ENCODE measurements at places on chromosomes 7 and 10.
A peak's percentile ranks its signal among the peaks of the same experiment; 100 is the strongest.

- no peak for DNase-seq
These were observed 59.1 kb downstream of the HTR5A start for GRCh38 chr7:155129186-155129585.

DNA sequence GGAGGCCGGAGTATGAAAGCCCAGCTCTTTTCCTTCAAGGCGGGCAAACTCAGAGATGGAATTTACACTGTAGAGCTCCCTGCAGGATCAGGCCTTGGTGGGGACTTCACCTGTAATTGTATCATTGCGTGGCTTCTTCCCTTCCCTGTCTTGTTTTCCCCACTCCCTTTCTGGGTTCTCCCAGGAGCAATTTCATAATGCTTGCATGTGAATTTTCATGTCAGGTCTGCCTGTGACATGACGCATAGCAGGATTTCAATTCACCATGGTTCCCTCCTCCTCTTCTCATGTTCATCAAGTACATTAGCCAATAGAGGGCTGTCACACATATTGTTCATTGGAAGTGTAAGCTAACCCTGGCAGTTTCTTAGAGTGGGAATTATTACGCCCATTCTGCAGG, 197.7 kb downstream of the RPS24 start:
- no peak for DNase-seq

DNA sequence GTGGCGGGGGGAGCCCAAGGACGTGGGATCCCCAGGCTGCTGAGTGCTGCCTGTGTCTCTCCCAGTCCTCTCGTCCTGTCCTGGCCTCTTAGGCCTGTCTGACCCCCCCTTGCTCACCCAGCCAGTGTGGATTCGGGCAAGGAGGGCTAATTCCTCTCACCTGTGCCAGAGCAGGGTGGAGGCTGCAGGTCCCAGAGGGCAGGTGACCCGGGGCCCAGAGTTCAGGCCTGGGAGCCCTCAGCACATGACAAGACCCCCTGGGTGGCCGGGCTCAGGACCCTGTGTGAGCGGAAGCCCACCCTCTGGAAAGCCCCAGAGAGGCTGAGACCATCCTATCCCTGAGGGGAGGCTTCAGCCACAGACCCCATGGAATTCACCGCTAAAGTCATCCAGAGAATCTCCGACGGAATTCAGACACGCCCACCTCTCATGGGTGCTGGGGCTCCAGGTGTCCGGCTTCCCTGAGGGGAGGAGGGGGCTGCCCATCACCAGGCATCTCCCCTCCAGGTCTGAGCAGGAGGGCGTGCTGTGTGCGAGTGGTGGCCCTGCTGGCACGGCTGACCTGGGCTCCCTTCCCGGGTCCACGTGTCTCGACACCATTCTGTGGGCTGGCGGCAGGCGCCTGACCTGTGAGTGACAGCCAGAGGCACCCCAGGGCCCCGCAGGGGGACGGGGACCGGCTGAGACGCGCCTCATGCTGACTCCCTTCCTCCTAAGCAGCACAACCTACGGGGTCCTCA, 5.0 kb downstream of the KNDC1 start:
- no peak for DNase-seq

DNA sequence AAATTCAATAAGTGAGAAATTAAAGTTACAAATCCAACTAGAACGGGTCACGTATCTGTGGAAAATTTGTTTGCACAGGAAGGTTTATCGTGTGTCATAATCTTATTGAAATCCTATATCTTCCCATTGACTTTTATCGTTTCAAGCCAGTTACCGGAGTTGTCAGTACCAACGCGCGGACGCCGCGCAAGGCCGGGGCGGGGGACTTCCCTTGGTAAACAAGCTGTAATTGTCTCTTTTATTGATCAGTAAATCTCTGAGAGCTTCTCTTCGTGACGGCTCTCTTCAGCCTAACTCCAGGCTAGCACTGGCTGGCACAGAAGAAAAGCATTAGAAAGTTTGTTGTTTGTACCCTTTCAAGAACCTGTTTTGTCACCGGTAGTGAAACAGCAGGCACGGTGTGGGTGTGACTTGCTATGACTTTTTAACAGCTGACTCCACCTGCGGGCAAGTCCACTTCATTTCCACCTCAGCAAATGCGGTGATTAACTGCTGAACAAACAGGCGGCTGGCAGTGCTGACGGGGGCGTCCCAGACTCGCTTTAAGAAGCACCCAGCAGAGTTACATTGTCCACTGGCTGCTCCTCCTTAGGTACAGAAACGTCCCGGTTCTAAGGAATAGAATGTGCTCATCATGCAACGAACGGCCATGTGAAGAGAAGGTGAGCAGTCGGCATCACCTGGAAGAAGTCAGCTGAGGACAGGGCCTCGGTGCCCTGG, 215.8 kb downstream of the MAD1L1 start:
- DNase-seq: peak; percentile 72

GRCh38 chr7:50721160-50721559, 61.5 kb downstream of the GRB10 start:
- DNase-seq: no peak

DNA sequence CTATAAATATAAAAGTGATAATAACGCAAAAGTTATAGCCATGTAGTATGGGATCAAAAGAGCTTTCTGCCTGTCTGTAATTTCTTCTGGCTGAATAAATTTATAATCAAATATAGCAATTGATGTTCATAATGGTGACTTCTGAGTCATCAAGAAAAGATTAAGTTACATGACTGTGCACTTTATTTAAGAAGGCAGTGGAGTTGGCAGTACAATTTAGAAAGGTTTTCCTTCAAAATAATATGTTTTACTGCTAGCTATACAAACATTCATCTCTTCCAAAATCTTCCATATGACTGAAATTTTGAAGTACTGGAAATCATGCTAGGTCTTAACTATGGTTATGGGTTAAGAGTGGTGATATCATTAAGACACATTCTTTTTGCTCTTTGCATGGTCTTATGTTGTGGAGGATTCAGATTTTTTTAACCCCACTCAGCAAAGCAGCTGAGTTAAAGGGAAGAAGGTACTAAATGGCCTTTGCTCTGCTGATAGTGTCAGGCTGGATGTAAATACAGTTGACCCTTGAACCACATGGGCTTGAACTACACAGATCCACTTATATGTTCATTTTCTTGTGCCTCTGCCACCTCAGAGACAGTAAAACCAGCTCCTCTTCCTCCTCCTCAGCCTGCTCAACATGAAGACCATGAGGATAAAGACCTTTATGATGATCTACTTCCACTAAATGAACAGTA, 323.6 kb downstream of the BBS9 start:
- no peak for DNase-seq

DNA sequence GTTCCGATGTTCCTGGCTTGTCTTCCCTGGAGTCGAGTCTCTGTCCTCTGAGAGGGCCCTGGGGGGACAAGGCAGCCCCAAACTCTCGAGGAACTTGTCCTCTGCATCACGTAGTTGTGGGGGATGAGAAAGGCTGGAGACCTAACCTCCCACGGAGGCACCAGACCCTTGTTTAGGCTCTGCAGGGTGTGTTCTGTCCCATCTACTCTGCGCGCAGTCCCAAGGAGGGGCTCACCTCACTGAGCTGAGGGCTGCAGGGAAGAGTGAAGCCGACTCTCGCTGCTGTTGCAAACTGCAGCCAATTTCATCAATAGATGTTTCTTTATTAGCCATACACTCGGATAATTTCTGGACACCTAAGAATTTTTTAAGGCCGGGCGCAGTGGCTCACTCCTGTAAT, 186.7 kb upstream of the ADARB2 start:
- DNase-seq: no peak

GRCh38 chr7:5695727-5696345, 85.6 kb downstream of the RNF216 start:
- peak; percentile 61 for DNase-seq

DNA sequence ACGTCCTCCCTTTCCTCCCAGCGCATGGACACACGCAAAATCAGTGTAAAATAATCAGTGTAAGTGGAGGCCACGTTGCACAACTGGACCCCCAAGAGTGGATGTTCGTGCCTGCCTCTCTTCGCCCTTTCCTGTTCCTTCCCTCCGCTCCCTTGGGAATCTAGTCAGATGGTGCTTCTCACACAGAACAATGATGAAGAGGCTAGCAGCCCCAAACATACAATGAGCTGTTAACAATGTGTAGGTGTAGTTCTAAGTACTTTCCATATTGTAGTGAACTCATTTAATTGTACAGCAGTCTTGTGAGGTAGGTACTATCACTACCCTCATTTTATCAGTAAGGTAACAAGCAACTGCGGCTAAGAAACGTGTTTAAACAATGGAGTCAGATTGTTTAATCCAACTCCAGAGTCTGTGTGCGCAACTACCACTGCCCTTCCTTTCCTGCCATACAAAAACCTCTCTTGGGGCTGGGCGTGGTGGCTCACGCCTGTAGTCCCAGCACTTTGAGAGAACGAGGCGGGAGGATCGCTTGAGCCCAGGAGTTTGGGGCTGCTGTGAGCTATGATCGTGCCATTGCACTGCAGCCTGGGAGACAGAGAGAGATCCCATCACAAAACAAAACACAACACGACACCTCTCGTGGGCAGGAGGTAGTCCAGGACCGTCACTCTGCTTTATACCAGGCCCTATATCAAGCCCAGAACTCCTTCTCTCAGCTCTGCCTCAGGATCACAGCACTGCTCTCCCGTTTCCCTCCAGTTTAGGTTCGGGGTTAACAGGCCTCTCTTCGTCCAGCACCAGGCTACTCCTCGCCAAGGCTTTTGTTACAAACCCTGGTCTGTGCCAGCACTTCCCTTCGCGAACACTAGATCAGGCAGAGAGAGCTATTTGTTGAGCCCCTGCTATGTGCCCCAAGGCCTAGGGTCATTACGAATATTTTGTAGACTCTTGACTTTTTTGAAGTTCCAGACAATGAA, 1.1 kb downstream of the FKBP9 start:
- no peak for DNase-seq

GRCh38 chr10:123886292-123886691, 5.3 kb downstream of the CPXM2 start:
- DNase-seq: no peak

GRCh38 chr10:47290338-47290737, 9.7 kb upstream of the GDF10 start:
- no peak for DNase-seq

- DNase-seq: no peak
These were observed 64.4 kb upstream of the CSTF2T start for GRCh38 chr10:51763746-51764145.

GRCh38 chr7:12785473-12785872, 98.0 kb downstream of the ARL4A start:
- no peak for DNase-seq

DNA sequence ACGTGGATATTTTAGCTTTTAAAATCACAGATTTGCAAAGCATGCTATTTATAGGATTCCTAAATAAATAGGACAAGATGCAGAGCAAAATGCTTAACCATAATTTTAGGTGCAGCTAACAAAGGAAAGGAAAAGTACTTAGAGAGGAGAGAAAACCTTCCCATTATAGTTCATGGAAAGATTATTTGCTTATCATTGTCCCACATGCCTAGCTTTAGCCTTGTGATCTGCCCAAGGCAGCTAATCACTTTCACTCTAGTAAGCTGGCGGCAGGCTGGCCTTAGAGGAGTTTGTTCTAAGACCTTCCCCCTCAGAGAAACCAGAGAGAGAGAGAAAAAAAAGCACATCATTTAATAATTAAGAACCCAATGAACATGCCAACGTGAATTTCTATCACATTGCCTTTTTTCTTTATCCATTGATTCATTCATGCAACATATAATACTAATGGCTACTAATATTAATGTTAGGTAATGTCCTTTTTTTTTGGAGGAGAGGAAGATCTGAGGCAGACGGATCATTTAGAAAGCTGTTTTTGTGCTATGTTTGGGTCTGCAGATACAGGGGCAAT, 274.6 kb downstream of the ARL4A start:
- DNase-seq: no peak

- peak; percentile 95 for DNase-seq
These were observed 16.5 kb downstream of the AP5Z1 start for GRCh38 chr7:4791738-4792536.

DNA sequence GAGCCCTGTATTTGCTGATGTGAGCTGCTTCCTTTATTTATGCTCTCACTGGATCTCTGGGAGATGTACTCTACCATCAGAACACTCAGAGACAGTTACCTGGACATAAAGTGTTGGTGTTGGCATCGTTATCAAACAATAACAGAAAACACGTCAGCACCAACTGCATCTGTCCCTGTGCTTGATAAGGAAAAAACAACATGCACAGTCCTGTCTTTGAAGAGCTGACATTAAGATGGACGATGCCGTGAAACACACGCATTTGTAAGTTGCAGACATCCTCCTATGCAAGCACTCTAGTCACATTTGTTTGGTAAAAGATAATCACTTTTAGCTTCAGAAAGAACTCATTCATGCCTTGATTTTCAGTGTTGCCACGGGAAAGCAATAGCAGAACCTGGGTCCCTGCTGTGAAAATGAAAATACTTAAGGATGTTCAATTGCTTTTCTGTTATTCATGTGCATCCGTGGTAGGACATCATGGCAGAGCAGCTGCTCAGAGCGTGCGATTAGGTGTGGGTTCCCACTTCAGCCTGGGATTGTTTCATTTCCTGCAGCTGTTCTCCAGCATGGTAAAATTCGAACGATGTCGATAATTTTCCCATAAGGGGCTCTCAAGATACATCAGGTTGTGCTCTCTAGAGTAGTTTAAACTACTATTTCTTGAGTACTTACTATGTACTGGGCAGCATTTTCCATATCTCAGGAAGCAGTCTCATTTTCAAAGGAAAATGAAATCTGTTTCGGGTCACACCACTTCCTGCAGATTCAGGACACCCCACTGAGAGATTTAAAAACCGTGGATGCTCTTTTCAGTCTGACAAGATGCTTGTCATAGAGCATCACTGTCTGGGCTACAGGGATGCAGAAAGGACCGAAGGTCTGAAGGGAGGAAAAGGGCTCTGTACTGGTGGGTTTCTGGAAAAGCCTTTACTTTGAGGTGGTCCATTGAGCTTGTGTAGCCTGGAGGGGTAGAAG, 248.7 kb downstream of the CAMK1D start:
- no peak for DNase-seq
